ENCODE measurements at places on chromosomes 3 and 15. TPM values are rescaled to one million over a fixed set of nuclear protein-coding genes. Genes with fewer than 3 reads are reported as not detected.

Gene SLC6A11
- total RNA-seq = 0.25 TPM

Gene HES1
- 191 TPM for total RNA-seq

Gene FBXO40
- total RNA-seq = not detected

Gene NDUFB4
- total RNA-seq = 82.5 TPM

Gene PDCD6IP
- 184 TPM for total RNA-seq

Gene LRRC31
- total RNA-seq = not detected

Gene GABRA5
- not detected for total RNA-seq

Gene PLIN1
- total RNA-seq = 53.3 TPM

Gene GOLGA8G
- total RNA-seq = not detected

Gene CCR8
- not detected for total RNA-seq

Gene TASOR
- 50.3 TPM for total RNA-seq

Gene C3orf20
- 0.49 TPM for total RNA-seq

Gene PLA2G4E
- 8.8 TPM for total RNA-seq

Gene PPIB
- 451 TPM for total RNA-seq

Gene DNAH1
- 12.3 TPM for total RNA-seq

Gene SERPINI2
- not detected for total RNA-seq

Gene PLSCR2
- total RNA-seq = not detected

Gene ACOX2
- total RNA-seq = 24.8 TPM

Gene CP
- 26.3 TPM for total RNA-seq

Gene ARID3B
- total RNA-seq = 15.2 TPM

Gene FGF7
- total RNA-seq = 137 TPM

Gene DISP2
- 0.74 TPM for total RNA-seq

Gene FBXW12
- not detected for total RNA-seq
